ENCODE measurements at places on chromosomes 7 and 10.

- H3K4me3 ChIP-seq, result no peak overlapping the region
- H3K36me3 ChIP-seq, result no peaks in the 10 kb centered on the region
- no peaks in the 10 kb centered on the region for H3K4me1 ChIP-seq
- no peaks in the 10 kb centered on the region for H3K27me3 ChIP-seq
- H3K27ac ChIP-seq, result no peak overlapping the region
Measured at GRCh38 chr7:152868122-152869040, 108.8 kb downstream of the ACTR3B start.

DNA sequence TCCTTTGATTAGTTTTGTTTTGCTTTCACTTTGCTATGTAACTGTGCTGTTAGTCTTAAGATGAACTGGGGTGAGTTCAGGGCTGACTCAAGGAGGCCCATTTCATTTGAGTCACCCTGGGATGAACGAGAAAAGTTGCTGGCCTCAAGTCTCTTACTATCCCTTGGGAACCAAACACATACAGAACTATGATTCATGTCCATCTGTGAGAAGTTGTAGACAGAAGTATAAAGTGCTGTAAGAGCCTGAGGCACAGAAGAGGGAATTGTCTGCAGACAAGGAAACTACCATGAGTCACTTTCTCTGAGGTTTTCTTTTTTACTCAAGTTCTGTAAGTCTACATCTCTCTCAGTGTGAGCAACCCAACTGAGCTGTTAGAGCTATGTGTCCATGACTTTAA is 179.8 kb upstream of the CSTF2T start:
- H3K4me3 ChIP-seq, result no peak overlapping the region
- no peaks in the 10 kb centered on the region for H3K4me1 ChIP-seq
- no peak overlapping the region for H3K27ac ChIP-seq
- H3K27me3 ChIP-seq, result no peaks in the 10 kb centered on the region
- no peak for DNase-seq
- no peaks in the 10 kb centered on the region for H3K36me3 ChIP-seq

GRCh38 chr7:98488167-98488566 is 87.3 kb upstream of the BAIAP2L1 start:
- H3K27ac ChIP-seq, result no peak overlapping the region
- H3K36me3 ChIP-seq, result no peaks in the 10 kb centered on the region
- DNase-seq, result no peak
- no peaks in the 10 kb centered on the region for H3K27me3 ChIP-seq
- H3K4me1 ChIP-seq, result no peaks in the 10 kb centered on the region

- no peak overlapping the region for H3K4me3 ChIP-seq
- peaks cover 15% of the 10 kb centered on the region for H3K36me3 ChIP-seq
- no peak overlapping the region for H3K27ac ChIP-seq
- no peaks in the 10 kb centered on the region for H3K27me3 ChIP-seq
Measured at GRCh38 chr10:95848841-95849240, 58.9 kb upstream of the CC2D2B start.

GRCh38 chr10:130127364-130128061 is 8.7 kb upstream of the GLRX3 start:
- H3K4me1 ChIP-seq, result no peaks in the 10 kb centered on the region
- no peaks in the 10 kb centered on the region for H3K36me3 ChIP-seq
- H3K4me3 ChIP-seq, result no peak overlapping the region
- no peak overlapping the region for H3K27ac ChIP-seq
- H3K27me3 ChIP-seq, result peaks cover 12% of the 10 kb centered on the region

DNA sequence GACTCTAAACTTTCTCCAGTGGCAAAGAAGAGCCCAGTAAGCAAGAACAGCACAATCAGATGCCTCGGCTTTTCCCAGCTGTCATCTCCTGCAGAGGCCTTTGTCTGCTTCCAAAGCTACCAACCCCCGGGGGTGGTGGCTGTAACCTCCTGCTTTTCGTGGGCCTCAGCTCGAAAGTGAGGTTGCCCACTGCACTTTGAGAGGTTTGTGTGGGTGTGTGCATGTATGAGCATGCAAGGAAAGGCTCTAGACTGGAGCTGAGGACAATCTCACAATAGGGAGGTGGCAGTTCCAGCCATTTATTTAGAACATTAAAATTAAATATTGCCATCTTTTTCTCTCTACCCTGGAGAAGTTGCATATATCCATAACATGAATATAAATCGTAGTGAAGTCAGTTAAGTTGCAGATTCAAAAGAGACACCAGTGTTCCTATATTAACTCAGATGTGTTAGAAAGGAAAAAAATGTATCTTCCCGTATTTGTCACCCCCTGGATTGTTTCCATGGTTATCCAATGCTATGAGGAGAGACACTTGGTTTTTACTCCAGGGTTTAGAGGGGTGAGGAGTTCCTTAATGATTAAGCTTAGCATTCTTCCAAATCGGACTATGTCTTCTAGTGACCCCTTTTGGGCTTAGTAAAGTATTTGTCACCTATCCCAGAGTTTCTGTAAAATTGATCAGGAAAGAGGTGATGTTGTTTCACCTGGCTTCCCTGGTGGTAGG is 781.1 kb downstream of the INHBA start:
- H3K27ac ChIP-seq, result no peak overlapping the region
- H3K4me3 ChIP-seq, result no peak overlapping the region
- DNase-seq, result no peak
- H3K36me3 ChIP-seq, result no peaks in the 10 kb centered on the region
- no peaks in the 10 kb centered on the region for H3K27me3 ChIP-seq

- H3K4me1 ChIP-seq, result no peaks in the 10 kb centered on the region
- no peak for DNase-seq
- no peak overlapping the region for H3K4me3 ChIP-seq
- H3K36me3 ChIP-seq, result no peaks in the 10 kb centered on the region
- H3K27me3 ChIP-seq, result no peaks in the 10 kb centered on the region
- H3K27ac ChIP-seq, result no peak overlapping the region
Measured at GRCh38 chr10:80856186-80856585, 318.5 kb downstream of the SH2D4B start.

DNA sequence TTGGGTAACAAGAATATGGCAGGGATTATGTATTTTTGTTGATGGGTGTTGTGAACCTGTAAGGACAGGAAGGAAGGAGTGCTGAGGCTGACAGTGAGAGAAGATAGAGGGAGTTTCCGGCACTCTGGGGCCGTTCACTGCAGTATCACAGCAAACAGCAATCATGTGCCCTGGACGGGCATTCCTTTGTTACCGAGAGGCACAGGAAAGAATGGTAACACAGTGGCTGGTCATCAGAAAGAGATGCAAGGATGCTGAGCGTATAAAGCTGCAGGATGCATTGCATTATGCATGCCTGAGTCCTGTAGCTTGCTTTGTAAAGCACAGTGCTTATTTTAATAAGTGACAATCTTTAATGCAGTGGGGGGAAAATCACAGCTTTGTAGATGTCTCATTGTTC is 286.8 kb downstream of the RPS24 start:
- no peak for DNase-seq
- no peak overlapping the region for H3K27ac ChIP-seq
- no peaks in the 10 kb centered on the region for H3K36me3 ChIP-seq
- H3K27me3 ChIP-seq, result no peaks in the 10 kb centered on the region
- H3K4me1 ChIP-seq, result peaks cover 8% of the 10 kb centered on the region

- H3K27me3 ChIP-seq, result no peaks in the 10 kb centered on the region
- no peak overlapping the region for H3K27ac ChIP-seq
- H3K36me3 ChIP-seq, result no peaks in the 10 kb centered on the region
- H3K4me3 ChIP-seq, result no peak overlapping the region
- no peaks in the 10 kb centered on the region for H3K4me1 ChIP-seq
- no peak for DNase-seq
Measured at GRCh38 chr10:77334501-77334900, 303.1 kb downstream of the KCNMA1 start.

DNA sequence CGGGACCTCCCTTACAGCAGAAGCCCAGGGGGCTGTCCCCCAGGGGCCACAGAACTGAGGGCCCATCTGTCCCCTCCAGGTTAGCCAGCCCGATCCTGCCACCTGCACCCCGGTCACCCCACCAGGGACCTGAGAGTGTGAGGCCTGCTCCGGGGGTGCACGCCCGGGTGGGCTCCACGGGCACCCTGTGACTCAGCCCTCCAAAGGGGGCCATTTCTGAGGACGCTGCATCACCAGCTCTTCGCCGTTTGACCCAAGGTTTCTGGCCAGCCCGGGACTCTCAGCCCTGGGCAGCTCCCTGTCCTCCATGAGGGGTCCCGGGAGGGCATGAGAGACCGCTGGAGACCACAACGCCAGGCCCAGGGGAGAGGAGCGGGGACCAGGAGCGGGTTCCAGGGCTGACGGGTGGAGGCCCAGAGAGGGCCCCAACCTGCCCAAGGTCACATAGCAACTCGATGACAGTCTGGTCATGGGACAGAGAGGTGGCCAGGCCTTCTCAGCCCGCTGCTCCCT is 79.3 kb downstream of the ELFN1 start:
- no peak overlapping the region for H3K27ac ChIP-seq
- H3K4me3 ChIP-seq, result no peak overlapping the region
- H3K27me3 ChIP-seq, result peaks cover 10% of the 10 kb centered on the region
- no peaks in the 10 kb centered on the region for H3K36me3 ChIP-seq
- no peaks in the 10 kb centered on the region for H3K4me1 ChIP-seq

GRCh38 chr7:22635349-22635748 is 91.7 kb upstream of the IL6 start:
- H3K27ac ChIP-seq, result no peak overlapping the region
- no peaks in the 10 kb centered on the region for H3K27me3 ChIP-seq
- DNase-seq, result no peak
- H3K36me3 ChIP-seq, result no peaks in the 10 kb centered on the region
- H3K4me1 ChIP-seq, result peaks cover 7% of the 10 kb centered on the region
- H3K4me3 ChIP-seq, result no peak overlapping the region

DNA sequence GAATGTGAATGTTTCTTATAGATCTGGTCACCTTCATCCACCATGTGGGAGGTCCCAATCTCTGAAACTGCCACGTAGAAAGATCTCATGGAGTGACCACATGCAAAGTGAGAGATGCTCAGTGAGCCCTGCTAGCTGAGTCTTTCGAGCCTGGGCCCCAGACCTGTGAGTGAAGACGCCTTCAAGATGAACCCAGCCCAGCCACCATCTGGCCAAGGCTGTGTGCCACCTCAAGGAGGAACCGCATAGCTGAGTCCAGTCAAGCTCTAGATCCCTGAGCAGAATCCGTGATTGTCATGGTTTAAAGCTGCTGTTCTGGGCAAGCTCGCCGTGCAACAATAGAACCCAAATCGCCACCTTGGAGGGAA is 20.2 kb upstream of the PPIF start:
- H3K4me1 ChIP-seq, result peaks cover 13% of the 10 kb centered on the region
- no peak for DNase-seq
- no peak overlapping the region for H3K4me3 ChIP-seq
- H3K36me3 ChIP-seq, result no peaks in the 10 kb centered on the region
- no peaks in the 10 kb centered on the region for H3K27me3 ChIP-seq

GRCh38 chr10:77291596-77292505 is 345.8 kb downstream of the KCNMA1 start:
- no peaks in the 10 kb centered on the region for H3K4me1 ChIP-seq
- no peak for DNase-seq
- H3K36me3 ChIP-seq, result no peaks in the 10 kb centered on the region
- H3K4me3 ChIP-seq, result no peak overlapping the region

DNA sequence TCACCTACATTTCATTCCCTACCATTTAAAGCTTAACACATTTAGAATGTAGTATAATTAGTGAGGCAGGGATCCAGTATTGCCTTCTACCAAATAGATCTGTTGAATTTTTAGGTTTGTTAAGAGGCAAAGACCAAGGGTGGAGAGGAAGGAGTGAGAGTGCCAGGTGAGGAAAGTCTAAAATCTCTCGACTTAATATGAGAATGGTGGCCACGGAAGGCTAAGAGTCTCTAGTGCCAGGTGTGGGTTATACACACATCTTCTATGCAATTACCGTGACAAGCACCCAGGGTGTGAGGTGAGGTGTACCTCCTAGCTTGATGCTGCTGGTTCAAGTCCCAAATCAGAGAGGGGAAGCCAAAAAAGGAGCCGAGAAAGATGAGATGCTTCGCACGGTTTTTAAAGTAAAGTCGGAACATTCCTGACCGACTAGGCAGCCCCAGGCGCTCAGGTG is 439 bp downstream of the IQUB start:
- H3K36me3 ChIP-seq, result no peaks in the 10 kb centered on the region
- peak overlapping the region; percentile 43 for H3K27ac ChIP-seq
- no peaks in the 10 kb centered on the region for H3K27me3 ChIP-seq
- H3K4me3 ChIP-seq, result peak overlapping the region; percentile 47
- peaks cover 5% of the 10 kb centered on the region for H3K4me1 ChIP-seq
- DNase-seq, result no peak

DNA sequence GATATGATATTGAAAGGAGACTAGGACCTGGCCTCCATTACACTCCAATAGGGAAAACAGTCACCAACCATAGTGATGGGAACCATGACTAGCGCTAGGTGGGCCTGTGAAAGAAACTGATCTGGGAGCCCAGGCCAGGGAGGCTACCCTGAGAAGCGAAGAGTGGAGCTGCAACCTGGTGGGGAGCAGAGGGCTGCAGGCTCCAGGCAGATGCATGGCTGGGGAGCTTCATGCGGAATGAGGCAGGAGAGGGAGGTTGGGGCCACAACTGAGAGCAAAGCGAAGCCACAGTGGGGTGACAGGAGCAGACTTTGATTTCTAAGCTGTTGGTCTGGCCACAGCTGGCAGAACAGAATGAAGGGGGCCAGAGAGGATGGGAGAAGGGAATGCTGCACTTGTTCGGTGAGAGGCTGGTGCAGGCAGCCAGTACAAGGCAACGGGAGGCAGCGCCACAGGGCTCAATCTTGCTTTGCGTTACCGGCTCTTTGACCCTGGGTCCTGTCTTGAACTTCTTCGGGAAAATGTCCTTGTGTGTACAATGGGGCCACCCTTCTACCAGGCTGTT is 88.4 kb downstream of the TACC2 start:
- no peaks in the 10 kb centered on the region for H3K4me1 ChIP-seq
- DNase-seq, result no peak
- H3K36me3 ChIP-seq, result no peaks in the 10 kb centered on the region
- no peak overlapping the region for H3K4me3 ChIP-seq

DNA sequence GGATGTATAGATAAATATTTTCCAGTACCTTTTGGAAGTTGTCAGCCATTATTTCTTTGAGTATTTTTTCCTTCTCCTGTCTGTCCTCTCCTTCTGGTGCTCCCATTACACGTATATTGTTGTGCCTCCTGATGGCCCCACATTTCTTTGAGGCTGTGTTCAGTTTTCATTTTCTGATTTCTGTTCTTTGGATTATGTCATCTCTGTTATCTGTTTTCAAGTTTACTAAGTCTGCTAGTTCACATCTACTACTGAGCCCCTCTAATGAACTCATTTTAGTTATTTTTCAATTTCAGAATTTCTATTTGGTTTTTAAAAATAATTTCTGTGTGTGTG is 16.3 kb downstream of the RBM33 start:
- H3K4me3 ChIP-seq, result no peak overlapping the region
- H3K27ac ChIP-seq, result no peak overlapping the region
- H3K36me3 ChIP-seq, result no peaks in the 10 kb centered on the region
- no peak for DNase-seq

DNA sequence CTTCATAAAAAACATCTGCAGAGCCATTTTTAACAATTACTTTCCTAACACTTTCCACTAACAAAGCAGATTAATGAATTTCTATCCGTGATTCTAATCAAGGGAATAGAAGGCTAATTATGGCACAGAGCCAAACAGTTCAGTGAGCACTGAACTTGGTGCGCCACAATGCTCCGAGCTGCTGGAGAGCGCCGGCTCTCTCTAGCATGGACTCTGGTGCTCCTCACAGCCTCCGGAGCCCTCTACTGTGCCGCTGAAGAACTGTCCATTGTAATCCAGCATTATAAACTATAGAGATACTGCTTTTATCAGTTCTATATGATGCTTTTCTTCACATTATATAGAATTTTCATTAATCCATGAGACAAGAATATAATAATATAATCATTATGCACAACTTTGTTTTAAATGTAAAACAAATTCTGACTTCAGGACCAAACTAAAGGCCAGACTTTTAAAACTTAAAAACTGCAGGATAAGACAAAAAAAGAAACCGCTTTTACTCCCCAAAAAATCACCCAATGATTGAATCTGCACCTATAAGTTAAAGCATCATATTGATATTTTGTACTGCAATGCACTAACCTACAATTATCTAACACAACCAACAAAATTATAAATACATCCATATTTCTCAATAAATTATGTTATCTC is 123.6 kb downstream of the RNF32 start:
- no peaks in the 10 kb centered on the region for H3K36me3 ChIP-seq
- no peaks in the 10 kb centered on the region for H3K27me3 ChIP-seq
- no peak overlapping the region for H3K27ac ChIP-seq
- peak; percentile 79 for DNase-seq
